ENCODE measurements at places on chromosomes 11 and 22. TPM values are rescaled to one million over a fixed set of nuclear protein-coding genes. Genes with fewer than 3 reads are reported as not detected.

DNA sequence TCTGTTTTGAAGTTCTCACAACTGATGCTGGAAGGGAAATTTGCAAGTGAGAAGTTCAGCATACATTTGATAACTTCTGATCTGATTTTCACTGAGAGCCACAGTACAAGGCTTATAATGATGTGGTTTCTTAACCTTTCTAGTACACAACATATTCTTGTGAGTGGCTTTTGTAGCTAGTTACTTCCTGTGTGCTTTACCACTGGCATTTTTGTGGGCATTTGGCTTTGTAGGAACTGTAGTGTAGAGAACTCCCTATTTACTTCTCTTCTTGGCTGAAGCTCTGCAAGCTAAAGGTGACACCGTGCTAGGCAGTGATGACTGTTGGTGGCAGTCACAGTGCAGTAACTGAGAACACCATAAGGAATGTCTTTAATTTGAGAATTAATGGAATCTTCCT, 14.9 kb downstream of the USP47 start:
- no peak for DNase-seq

- DNase-seq = peak; percentile 9
Measured at GRCh38 chr11:213111-213510, 5.6 kb downstream of the RIC8A start.

- DNase-seq = no peak
Measured at GRCh38 chr11:29734287-29734686, 282.5 kb downstream of the KCNA4 start.

- DNase-seq = no peak
Measured at GRCh38 chr22:40449676-40450035, 79.3 kb downstream of the SGSM3 start.

- DNase-seq = no peak
Measured at GRCh38 chr22:32815943-32816342, 14.4 kb downstream of the TIMP3 start.

- DNase-seq = no peak
Measured at GRCh38 chr11:63951779-63952536, 13.2 kb downstream of the NAA40 start.

- no peak for DNase-seq
Measured at GRCh38 chr22:22213231-22213630, 31.4 kb upstream of the VPREB1 start.

- DNase-seq = no peak
Measured at GRCh38 chr22:20431511-20432192, 6.0 kb downstream of the SCARF2 start.

DNA sequence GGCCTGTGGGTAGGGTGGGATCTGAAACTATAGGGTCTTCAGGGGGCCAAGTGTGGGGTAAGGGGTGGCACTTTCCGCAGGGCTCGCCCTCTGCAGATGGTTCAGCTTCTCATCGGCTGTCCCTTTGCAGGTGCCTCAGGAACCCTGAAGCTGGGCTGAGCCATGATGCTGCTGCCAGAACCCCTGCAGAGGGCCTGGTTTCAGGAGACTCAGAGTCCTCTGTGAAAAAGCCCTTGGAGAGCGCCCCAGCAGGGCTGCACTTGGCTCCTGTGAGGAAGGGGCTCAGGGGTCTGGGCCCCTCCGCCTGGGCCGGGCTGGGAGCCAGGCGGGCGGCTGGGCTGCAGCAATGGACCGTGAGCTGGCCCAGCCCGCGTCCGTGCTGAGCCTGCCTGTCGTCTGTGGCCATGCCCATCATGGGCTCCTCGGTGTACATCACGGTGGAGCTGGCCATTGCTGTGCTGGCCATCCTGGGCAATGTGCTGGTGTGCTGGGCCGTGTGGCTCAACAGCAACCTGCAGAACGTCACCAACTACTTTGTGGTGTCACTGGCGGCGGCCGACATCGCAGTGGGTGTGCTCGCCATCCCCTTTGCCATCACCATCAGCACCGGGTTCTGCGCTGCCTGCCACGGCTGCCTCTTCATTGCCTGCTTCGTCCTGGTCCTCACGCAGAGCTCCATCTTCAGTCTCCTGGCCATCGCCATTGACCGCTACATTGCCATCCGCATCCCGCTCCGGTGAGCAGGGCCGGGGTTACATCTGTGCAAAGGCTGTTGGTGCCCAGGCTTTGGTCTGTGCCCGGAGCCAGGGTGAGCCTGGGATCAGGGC, 5.8 kb downstream of the ADORA2A start:
- DNase-seq = no peak

GRCh38 chr11:117986981-117987574, 884 bp downstream of the IL10RA start:
- DNase-seq = no peak

- DNase-seq = no peak
Measured at GRCh38 chr11:102293873-102294601, 23.2 kb upstream of the BIRC3 start.

DNA sequence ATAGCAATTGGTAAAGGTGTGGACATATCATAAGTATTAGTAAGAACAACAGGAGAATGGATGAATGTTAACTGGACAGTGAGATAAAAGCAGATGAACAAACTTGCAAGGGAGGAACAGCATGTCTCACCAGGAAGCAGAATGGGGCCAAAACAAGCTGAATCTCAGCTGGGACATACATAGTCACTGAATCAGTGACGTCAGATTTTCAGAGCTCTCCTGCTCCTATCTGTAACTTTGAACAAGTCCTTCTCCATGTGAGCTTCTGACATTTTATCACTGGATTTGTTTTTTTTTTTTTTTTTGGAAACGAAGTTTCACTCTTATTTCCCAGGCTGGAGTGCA, 118.7 kb downstream of the BBOX1 start:
- no peak for DNase-seq

DNA sequence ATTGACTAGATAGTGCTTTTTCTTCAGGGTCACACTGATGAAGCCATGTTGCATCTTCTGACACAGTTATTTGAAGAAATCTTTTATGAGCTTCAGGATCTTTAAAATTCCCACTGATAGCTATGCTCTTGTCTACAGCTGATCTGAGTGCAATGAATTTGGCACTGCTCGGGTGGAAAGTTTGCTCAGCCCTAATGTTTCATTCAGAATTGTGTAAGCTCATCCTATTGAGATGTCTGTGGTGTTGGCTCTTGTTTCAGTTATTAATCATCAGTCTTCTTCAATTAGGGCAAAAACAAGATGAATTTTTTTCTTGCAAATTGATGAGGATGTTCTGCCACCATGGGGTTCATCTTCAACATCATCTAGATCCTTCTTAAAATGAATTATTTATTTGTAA, 1387.0 kb upstream of the RAG2 start:
- no peak for DNase-seq

- no peak for DNase-seq
Measured at GRCh38 chr11:11208994-11209393, 144.1 kb downstream of the CSNK2A3 start.

DNA sequence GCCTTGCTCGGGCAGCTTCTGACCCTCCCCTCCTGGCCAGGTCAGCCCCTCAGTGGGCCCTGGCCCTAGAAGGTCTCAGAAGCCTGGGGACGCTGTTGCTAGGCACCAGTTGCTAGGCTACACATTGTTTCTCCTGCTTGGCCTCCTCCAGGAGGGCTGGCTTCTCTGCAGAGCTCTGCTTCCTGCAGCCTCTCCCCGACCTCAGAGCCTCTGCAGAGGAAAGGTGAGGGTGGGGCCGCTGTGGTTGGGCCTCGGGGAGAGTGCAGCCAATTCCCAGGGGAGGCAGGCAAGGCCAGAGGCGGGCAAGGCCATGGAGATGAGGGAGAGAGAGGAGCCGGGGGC, 27.6 kb upstream of the LRRC10B start:
- DNase-seq = no peak

GRCh38 chr22:47043835-47044721, 281.6 kb downstream of the TBC1D22A start:
- no peak for DNase-seq

DNA sequence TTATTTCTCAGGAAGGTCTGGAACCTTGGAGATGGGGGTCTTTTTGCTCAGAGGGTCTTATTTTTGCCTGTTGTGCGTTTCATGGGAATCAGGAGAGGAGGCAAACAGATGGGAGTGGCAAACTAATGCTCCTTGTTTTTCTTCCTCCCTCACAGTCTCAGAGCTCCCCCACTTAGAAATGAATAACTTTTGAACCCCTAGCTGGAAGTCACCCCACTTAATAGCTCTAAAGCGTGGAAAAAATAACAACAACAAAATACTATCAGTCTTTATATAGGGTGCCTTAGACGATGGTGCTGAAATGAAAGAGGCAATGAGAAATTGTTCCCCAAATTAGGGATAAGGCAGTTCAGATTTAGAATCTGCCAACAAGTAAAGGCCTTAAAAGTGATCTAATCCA, 76.8 kb upstream of the BDNF start:
- DNase-seq = no peak

- DNase-seq = no peak
Measured at GRCh38 chr11:113977071-113977490, 2.2 kb downstream of the HTR3A start.

- no peak for DNase-seq
Measured at GRCh38 chr22:27197052-27197451, 539.7 kb downstream of the MIAT start.

DNA sequence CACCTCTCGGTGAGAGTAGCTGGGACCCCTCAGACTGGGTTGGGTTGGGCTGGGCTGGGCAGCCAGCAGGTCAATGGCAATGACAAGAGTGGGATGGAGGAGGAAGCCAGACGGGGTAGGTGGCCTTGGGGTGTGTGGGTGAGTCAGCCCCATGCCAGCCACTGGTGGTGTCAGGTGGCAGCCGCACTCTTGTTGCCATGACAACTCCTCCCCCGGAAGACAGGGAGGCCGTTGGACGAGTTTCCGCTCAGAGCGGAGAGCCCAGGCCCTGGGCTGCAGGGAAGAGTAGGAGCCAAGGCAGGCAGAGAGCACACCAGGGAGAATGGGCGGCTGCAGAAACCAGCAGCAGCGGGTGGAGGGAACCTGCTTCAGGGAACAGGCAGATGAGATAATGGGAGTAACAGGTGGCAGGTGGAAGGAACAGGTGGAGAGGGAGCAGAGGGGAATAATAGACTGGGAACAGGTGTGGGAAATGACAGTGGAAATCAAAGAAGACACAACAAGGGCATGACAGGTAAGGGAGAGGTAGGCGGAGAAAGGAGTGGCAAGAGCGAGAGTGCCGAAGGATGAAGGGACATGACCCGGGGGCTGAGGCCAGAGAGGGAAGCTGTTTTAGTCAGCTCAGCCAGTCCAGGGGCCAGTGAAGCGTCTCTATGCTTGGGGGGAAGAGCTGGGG, 8.7 kb downstream of the SPTBN2 start:
- no peak for DNase-seq

GRCh38 chr11:134538742-134539141, 126.7 kb upstream of the B3GAT1 start:
- DNase-seq = no peak

GRCh38 chr11:64563966-64564365, 27.1 kb upstream of the SLC22A12 start:
- DNase-seq = no peak

- DNase-seq = peak; percentile 46
Measured at GRCh38 chr11:67463680-67464410, 5.2 kb downstream of the TMEM134 start.

DNA sequence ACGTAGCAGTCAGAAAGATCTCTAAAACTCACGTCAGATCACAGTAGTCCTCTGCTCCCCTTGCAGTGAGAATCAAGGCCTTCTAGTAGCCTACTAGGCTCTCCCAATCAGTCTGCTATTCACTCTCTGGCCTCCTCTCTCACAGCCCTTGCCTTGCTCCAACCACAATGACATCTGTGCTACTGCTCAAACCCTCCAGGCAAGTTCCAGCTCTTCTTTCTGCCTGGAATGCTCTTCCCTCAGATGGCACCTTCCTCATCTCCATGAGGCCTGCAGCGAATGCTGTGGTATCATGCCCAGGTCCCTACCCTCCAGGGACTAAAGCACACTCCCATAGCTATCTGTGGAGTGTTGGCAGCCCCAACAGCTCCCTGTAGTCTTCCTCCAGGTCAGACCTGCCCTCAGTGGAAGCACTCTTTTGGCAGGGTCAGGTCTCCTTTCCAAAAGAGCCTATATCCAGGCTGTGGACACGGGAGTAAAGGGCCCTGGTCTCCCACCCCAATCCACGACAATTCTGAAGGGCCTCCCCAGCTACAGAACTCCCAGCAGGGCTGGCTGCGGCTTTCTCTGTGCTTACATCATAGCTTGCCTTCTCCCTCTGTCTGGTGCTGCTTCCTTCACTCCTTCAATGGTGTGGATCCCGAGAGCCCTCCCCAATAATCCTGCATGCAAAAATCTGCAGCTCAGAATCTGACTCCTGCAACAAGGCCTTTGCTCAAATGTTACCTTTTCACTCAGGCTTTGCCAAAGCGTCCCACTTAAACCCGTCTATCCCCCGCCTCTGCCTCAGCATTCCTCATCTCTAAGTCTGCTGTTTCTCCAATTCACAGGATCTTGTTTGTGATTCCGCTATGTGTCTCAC, 8.9 kb downstream of the HIRA start:
- no peak for DNase-seq

- DNase-seq = no peak
Measured at GRCh38 chr22:45717789-45718188, 46.2 kb downstream of the ATXN10 start.

DNA sequence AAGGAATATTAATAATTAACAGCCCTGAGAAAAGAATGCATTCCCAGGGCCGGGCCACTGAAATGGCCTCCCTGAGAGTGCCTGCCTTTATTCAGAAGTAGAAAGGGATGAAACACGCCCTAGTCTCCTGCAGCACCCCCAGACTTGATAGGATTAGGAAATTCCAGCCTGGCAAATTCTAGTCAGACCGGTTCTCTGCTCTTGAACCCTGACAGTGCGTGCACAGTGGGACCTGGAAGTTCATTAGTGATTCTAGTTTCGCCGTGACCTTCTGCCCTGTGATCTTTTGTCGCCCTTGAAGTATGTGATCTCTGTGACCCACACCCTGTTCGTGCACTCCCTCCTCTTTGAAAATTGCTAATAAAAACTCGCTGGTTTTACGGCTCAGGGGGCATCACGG, 2.1 kb upstream of the GSTP1 start:
- DNase-seq = no peak

GRCh38 chr22:28346308-28346707, 333.3 kb downstream of the TTC28 start:
- no peak for DNase-seq

- DNase-seq = no peak
Measured at GRCh38 chr22:45265535-45265934, 19.2 kb upstream of the UPK3A start.

GRCh38 chr22:40728731-40729189, 49.5 kb downstream of the MCHR1 start:
- no peak for DNase-seq

Gene PNPLA5
- total RNA-seq = not detected

Gene EIF3L
- total RNA-seq = 559 TPM

Gene MS4A14
- total RNA-seq = not detected

Gene IFTAP
- total RNA-seq = 4.1 TPM

Gene TESMIN
- 57.4 TPM for total RNA-seq

Gene SAA4
- not detected for total RNA-seq

Gene HEPHL1
- total RNA-seq = not detected

Gene SLC6A5
- not detected for total RNA-seq

Gene PDE2A
- 87.9 TPM for total RNA-seq

Gene DDT
- total RNA-seq = 47.1 TPM

Gene RRP7A
- 9.7 TPM for total RNA-seq

Gene MCHR1
- 1.2 TPM for total RNA-seq

Gene SEC14L6
- total RNA-seq = under 0.01 TPM

Gene ABTB2
- total RNA-seq = 5.6 TPM

Gene SEC14L2
- total RNA-seq = 23.1 TPM

Gene SAA1
- not detected for total RNA-seq

Gene RIMBP3B
- total RNA-seq = not detected
